Stimulated activated CD4-positive, alpha-beta T cell treated with anti-CD3 and anti-CD28 coated beads, Interleukin-12 subunit alpha, Interleukin-12 subunit beta, amount 100 ng/mL, for 24 hours (primary cell): ENCODE measurements at places on chromosomes 16 and 17.

DNA sequence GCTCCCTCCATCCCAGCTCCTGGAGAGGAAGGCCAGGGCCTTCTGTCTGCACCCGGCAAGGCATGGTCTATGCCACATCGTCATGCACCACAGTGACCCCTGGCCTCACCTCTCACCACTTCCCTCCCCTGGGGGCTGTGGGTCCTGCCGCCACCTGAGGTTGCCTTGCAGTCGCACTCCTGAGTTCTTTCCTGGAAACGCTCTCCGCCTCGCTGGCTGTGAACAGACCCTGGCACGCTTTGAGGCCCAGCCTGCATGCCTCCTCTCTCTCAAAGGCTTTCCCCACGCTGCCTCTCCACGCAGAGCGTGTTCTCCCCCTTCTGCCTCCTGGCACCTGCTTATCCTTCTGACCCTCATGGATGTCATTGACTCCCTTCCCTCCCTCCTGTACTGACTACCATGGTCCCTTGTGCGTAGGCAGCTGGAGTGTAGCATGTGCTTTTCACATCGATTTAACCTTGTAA lies 45.4 kb downstream of the SEC14L1 start:
- no peak for DNase-seq

- no peak for DNase-seq
Observed at GRCh38 chr17:64767269-64767997, 105.3 kb upstream of the SMURF2 start.

GRCh38 chr16:84818133-84818532 lies 1.7 kb upstream of the CRISPLD2 start:
- DNase-seq, result no peak

GRCh38 chr17:58789160-58789559 lies 33.5 kb downstream of the PPM1E start:
- no peak for DNase-seq

GRCh38 chr17:7707446-7707845 lies 2.4 kb downstream of the EFNB3 start:
- no peak for DNase-seq

DNA sequence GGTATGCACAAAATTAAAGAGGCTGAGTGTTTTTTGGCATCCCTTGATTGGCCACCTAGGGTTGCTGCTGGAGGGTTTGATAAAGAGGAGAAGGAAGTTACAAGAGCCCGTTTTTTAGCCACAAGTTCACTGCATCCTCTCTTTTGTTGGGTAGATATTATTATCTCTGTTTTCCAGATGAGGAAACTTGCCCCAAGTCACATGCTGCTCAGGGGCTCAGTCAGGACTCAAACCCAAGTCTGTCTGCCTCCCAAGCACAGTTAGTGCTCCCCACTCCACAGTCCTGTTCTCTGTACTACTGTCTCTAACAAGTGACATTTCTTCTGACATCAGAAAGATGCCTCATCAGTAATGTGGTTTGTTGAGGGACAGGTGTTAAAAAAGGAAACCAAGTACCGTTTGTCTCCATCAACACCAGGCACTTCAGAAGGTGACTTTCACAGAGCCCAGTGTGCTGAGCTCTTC lies 1.4 kb downstream of the NT5M start:
- DNase-seq, result no peak

DNA sequence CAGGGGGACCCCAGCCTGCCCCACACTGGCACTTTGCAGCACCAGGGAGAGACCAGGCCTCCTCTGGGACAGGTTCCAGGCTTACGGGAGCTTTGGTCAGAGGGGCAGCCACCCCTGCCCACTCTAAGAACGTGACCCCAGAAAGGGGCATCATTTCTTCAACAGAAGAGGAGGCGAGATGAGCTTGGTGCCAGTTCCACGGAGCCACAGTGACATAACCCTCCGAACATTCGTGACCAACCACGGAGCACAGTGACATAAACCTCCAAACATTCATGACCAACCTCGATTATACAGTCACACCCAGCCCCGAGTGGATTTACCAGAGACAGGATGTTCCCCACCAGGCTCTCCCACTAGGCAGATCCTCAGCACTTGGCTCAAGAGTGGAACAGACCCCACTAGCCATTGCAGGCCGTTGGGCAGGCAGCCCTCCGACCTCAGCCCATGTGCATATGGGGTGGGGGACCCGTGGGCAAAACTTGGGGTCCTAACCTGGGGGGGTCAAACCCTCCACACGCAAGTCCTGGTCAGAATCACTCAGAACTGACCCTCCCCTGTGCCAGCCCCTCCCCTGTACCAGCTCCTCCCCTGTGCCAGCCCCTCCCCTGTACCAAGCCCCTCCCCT lies 112.9 kb downstream of the METRNL start:
- DNase-seq, result no peak

DNA sequence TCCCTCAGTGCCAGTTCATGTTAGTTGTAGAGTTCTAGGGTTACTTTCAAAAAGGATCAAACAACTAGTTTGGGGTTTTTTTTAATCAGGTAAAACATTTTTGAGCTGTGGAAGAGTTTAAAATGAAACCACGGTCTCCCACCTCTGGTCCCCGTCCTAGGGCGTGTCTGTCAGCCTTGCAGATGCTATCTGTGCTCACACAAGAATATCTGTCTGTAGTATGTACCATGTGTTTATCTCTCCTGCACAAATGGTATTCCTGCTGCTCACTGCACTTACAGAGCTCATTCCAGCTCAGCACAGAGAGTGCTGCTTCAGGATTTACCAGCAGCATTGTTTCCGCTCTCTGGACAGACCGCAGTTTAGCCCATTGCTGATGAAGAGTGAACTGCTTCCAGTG lies 38.9 kb downstream of the UBN1 start:
- DNase-seq, result no peak

DNA sequence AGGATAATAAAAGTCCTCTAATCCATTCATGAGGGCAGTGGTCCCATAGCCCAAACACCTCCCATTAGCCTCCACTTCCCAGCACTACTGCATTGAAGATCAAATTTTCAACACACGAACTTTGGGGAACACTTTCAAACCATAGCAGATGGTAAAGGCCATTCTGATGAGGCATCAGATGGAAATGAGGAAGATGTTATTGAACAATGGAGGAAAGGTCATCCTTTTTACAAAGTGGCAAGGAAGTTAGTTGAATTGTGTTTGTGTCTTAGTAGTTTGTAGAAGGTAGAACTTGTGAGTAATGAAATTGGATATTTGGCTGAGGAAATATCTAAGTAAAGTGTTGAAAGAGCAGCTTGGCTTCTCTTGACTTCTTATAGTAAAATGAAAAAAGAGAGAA lies 93.3 kb upstream of the NLRP1 start:
- no peak for DNase-seq

- DNase-seq, result no peak
Observed at GRCh38 chr17:58371300-58371950, 19.4 kb upstream of the SUPT4H1 start.

DNA sequence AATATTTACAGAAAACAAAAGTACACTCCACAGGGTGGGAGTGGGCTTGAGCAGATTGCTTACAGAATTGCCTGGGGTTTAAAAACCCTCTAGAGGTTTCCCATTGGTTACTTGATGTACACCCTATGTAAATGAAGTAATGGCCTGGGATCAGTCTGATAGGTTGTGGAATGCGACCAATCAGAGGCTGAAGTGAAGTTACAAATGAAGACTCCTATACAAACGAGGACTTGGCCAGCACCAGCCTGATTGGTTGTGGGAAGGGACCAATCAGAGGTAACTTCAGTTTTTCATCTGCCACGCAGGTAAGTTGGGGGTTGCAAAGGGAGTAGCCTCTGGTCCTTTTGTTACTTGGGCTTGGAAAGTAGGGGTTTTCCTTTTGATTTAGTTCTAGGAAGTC lies 8.8 kb downstream of the EEF2K start:
- DNase-seq, result no peak

DNA sequence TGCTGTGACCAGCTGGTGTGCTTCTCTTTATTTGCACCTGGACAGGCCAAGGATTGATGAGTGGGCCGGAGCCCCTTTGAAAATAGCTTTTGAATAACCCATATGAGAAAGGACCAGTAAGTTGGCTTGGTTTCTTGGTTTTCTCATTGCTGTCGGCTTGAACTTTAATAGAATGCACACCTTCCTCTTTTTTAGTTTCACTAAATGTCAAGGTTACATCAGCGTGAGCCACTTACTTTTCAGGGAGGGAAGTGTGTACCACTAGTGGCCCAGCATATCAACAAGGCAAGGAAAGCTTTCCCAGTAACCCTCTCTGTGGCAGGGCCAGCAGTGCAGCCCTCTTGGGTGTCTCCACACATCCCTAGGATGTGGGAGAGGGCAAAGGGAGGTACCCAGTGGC lies 433.3 kb downstream of the CA10 start:
- DNase-seq, result no peak

- peak; percentile 71 for DNase-seq
Observed at GRCh38 chr16:27237219-27238015, 31.2 kb downstream of the NSMCE1 start.

DNA sequence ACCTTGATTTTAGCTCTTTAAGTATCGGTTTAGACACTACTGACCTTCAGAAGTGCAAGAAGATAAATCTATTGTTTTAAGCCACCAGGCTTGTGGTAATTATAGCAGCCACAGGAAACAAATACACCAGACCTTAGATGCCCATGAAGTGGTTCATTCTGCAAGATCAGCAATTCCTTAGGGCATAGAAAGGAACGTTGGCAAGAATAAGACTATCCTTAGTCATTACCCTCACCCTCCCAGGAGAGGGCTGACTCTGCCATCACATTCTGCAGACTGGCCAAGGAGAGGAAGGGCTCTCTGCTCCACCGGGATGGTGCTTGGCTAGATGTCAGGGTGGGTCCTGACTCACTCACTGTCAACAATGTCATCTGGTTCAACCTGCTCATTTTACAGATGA lies 14.1 kb upstream of the NDEL1 start:
- DNase-seq, result no peak

GRCh38 chr17:64017381-64017980 lies 3.0 kb downstream of the ICAM2 start:
- no peak for DNase-seq

GRCh38 chr17:63911657-63912100 lies 621 bp upstream of the CSHL1 start:
- DNase-seq, result peak; percentile 39
